ENCODE measurements at places on chromosomes 11 and 22.

DNA sequence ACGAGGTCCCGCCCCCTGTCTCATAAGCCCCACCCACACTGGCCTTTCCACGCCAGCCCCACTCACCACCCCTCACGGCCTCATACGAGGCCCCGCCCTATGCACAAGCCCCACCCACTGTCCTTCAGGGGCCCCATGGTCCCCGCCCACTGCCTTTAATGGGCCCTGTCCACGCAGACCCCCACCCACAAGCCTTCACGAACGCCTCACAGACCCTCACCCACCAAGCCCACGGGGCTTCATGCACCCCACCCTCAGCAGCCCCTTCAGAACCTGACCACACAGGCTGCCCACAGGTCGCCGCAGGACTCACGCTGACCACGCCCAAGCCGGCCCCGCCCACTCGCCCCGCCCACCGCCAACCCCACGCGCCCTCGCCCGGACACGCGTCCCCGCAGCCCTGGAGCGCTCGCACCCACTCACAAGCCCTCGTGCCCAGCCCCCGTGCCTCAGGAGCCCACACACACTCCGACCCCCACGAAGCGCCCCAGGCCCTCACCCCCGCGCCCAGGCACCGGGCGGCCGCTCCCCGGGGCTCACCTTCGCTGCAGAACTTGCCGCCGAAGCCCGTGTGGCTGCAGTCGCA is 10.5 kb downstream of the NRXN2 start:
- no peak for DNase-seq

DNA sequence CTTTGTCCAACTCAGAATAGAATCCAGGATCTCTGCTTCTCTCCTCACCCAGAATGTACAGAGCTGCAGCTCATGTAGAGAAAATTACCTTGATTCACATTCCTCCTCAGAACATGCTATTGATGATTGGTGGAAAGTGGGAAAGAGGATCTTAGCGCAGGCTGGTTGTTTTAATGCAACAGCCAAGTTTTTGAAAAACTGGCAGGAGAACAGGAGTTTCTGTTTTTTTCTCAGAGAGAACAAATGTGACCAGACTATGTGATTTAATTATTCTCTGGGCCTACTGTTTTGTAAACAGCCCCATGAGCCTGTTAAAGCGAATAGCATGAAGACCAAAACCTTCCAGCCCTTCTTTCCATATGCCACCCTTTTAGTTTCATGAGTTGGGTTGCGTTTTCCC is 19.1 kb upstream of the IL18BP start:
- DNase-seq: no peak

DNA sequence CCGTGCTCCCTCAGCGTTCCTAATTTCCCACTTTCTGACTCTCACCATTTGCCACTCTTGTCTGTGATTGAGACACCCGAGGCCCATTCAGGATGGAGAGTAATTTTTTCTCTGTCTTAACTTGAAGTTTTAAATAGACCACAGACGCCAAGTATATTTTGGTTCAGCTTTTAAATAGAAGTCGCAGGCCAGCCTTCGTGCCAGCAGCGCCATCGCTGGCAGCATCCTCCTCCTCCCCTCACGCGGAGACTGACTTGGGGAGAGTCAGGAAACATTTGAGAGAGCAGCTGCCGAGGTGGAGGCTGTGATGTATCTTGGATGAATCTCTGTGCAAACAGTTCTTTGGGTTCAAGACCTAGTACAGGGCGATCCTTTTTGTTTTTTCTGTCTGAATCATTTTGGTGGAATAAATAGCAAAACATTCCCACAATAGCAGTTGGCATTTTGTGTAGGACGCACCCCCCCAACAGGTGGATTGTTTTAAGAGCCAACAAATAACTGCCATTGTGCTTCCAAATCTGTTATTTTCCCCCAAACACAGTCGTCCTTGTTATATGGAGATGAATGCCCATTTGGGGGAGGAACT is 889 bp upstream of the DMC1 start:
- peak; percentile 29 for DNase-seq

DNA sequence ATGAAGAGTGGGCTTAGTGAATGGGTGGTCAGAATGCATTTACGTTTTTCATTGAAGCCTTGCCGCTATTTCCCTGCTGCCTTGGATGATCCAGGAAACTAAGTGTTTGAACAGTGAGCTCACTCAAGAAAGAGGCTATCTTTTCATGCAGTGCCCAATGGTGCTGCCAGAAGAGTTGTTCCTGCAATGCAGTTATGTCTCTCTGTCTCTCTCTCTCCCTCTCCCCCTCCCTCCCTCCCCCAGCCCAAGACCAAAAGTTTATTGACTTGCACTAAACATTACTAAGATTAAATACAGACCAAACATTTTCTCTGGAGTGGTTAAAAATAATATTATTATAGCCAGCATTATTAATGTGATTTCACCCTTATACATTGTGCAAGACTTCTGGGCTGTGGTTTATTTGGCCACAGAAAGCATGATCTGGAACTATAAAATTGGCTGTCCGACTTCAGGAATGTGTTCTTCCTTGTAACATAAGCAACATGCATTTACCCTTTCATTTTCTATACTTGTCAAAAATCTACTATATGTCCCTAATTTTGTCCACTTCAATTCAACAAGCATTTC is 6.6 kb upstream of the FUT4 start:
- peak; percentile 44 for DNase-seq

DNA sequence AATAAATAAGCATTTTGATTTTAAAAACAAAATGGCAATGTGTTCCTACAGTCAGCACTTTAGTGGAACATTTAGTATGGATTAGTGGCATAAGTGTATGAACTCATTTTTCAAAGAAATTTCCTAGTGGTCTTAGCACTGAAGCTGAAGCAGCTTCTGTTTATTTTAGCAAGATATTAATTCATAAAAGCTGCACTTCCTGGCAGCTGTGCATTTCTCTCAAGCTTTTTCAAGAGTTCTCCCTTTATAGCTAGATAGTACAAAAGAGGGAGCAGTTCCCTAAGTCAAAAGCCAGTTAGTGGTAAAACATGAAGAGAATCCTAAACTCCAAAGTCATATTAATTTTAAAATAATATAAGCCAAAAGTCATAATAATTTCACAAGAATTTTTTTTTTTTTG is 1036.0 kb upstream of the CCDC90B start:
- no peak for DNase-seq
